ENCODE measurements at places on chromosomes 7 and 10. TPM values are rescaled to one million over a fixed set of nuclear protein-coding genes. Genes with fewer than 3 reads are reported as not detected.

Gene PCGF5
- 56.0 TPM for total RNA-seq

DNA sequence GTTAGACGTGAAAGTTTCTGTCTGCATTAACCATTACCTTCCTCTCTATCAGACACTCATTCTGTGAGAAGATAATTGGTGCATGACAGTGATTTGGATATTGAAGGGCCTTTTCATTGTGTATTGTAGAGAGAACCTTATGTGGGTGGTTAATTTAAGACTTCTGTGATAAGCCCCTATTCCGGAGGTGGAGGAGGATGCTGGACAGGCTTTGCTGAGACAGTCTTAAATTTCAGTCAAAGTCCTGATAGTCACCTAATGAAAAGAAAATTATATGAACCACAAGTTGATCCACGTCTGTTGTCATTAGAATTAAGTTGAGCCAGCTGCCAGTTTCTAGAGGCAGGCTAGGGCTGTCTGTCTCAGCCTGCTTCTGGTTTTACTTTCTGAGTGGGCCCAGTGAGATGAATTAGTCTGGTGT, 62.9 kb downstream of the CELF2 start:
- DNase-seq: no peak

- DNase-seq: no peak
These were observed 4.8 kb downstream of the PANK1 start for GRCh38 chr10:89640241-89640640.

- no peak for DNase-seq
These were observed 826 bp downstream of the GIMAP7 start for GRCh38 chr7:150515248-150516147.

Measured in Right ventricle myocardium superior (tissue), 1 donor.